ENCODE measurements at places on chromosomes 4 and X.

- DNase-seq, result no peak
These were observed 45.1 kb downstream of the CHM start for GRCh38 chrX:86002076-86002896.

GRCh38 chrX:129791961-129792570 is 12.3 kb downstream of the SASH3 start:
- DNase-seq, result no peak

DNA sequence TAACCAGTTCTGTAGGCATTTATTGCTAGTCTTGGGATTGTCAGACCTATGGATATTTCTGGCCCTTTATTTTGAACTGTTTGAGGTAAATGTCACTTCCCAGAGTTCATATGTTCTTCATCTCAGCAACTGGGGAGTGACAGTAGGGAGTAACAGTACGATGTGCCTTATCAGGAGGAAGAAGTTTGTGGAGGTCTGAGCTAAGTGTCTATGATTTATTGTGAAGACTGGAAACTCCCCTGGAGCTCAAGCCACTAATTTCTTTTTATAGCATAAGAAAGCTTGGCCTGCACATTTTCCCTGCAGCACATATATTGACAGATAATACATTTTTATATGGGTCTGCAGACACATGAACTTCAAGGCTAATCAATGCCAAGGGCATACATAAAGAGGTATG is 383.8 kb downstream of the GRXCR1 start:
- DNase-seq, result no peak

- peak; percentile 84 for DNase-seq
These were observed 20.1 kb downstream of the ACSL1 start for GRCh38 chr4:184805462-184806228.

GRCh38 chrX:151816934-151817333 is 82.4 kb downstream of the CNGA2 start:
- no peak for DNase-seq

GRCh38 chr4:90328558-90328957 is 201.4 kb downstream of the CCSER1 start:
- no peak for DNase-seq

GRCh38 chr4:133385161-133385954 is 236.3 kb downstream of the PCDH10 start:
- no peak for DNase-seq

- DNase-seq, result no peak
These were observed 34.4 kb upstream of the ANXA3 start for GRCh38 chr4:78517050-78517652.

DNA sequence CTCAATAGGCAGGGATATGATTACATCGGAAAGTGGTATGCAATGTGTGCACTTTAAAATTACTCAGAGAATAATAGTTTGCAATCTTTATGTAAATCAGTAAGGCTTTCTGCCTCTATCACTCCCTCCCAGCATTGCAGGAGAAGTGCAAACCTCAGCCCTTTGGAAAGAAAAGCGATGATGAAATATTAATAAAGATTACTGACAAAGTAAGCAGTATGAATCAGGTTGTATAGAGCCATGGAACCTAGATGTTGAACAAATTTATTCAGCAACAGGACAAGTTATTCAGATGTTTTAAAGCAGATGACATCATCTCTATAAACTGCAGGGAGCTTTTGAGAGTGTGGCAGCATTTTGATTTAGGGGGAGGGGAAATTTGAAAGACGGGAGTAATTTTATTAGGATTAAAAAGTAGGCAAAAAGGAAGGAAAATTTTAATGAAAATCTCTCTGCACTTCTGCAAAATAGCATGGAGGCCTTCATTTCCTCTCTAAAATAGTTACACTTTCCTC is 631.7 kb upstream of the GRIA3 start:
- DNase-seq, result no peak

- no peak for DNase-seq
These were observed 42.1 kb upstream of the MAGEA4 start for GRCh38 chrX:151870602-151871001.

- DNase-seq, result no peak
These were observed 2.6 kb upstream of the CPZ start for GRCh38 chr4:8589823-8590545.
